ENCODE measurements at places on chromosomes 3 and 15.

GRCh38 chr15:46589088-46589487, 954.3 kb downstream of the SQOR start:
- DNase-seq, result no peak

DNA sequence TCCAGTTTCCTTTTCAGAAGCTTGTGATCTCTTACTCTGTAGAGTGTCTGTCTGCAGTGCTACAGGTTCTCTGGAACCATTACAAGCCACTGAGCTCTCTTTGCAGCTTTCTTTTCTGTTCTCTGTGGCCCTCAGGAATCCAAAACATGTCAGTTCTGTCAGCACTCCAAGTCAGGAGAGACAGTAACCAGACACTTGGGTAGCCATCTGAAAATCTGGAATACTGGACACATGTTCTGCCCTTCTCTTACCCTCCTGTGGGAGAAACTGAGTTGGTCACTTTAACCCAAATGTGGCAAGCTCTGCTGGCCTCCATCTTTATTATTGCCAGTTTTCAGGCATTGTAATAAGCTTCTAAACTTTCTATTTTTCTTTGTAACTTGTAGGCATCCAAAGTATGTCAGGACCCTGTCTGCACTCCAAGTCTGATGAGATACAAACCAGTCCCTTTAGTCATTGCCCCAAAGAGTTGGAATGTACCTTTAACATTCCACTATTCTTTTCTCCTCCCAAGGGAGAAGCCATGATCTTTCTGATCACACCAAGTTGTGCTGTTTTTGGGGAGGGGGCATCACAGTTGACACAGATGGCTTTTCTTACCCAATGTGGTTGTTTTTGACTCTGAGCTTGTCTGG, 183.7 kb downstream of the DPH6 start:
- peak; percentile 77 for DNase-seq

- no peak for DNase-seq
These were observed 44.8 kb upstream of the EIF5A2 start for GRCh38 chr3:170953229-170953628.

DNA sequence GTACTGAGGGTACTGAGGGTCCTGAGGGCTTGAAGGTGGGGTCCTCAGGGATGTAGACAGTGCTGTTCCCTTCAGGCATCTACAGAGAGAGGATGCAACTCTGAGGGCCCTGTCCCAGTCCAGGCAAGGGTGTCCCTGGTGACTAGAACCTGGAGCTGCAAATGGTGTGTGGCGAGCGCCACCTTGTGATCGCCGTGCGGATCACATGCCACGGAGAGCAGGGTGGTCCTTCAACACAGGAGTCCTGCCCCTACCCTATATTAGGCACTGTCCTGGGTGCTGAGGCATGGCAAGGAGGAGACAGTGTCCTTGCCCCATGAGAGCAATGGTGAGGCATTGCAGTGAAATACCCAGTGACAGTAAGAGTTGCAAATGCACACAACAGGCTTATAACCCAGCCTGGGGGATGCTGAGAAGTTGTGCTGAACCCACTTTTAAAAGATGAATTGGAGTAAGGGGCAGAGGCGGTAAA, 23.6 kb downstream of the RHCG start:
- peak; percentile 17 for DNase-seq

DNA sequence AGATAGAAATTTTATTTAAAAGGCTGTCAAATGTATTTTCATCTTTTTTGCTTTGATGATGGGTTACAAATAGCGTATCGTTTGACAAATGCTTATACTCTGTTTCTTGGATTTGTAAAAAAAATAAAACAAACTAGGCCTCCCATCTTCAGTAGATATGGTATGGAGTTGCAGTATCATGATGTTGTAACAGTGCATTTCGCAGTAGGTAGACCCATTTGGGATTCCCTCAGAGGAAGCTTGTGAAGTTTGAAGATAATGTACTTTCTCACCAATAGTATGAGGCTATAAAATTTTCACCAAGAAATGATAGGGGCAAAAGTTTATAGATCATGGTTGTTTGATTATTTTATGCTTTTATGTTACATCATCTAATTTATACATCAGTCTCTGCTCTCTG, 10.8 kb downstream of the MBNL1 start:
- DNase-seq, result no peak

- no peak for DNase-seq
These were observed 2.1 kb downstream of the CHST13 start for GRCh38 chr3:126525853-126526667.

- no peak for DNase-seq
These were observed 7.8 kb upstream of the NR2F2 start for GRCh38 chr15:96322536-96323318.

- no peak for DNase-seq
These were observed 33.5 kb downstream of the SRPRB start for GRCh38 chr3:133838916-133839800.

GRCh38 chr3:126356373-126357264, 589 bp downstream of the KLF15 start:
- DNase-seq, result no peak

DNA sequence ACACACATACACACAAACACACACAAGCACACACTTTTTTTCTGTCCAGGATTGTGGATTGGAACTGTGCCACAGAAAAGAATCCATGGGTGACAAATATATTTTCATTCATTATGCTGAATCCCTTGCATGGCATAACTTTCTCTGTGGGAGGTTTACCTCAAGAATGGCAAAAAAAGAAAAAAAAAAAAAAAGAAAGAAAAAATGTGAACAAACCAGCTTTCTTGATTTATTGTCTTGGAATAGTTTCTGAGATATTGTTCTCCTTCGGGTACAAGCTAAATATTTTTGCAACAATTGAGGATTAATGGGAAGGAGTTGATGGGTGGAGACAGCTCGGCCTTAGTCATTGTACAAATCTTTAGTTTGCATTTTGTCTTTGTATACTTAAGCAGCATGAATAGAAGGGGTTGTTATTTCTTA, 153.1 kb downstream of the GMNC start:
- DNase-seq, result no peak

DNA sequence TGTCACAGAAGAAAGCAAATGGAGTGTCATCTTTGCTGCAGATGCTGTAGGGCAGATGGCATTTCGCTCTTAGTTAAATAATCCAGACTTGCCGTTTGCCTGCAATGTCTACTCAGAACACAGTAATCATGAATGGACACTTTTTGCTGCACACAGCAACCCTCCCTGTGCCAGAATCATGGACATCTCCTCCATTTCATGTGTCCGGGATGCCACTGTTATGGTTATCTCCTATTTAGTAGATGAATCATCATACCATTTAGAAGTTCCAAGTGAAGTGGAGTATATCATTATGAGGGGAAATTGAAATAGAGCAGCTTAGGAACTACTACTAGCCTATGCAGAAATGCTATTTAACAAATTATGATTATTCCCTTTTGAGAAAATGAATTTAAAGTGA, 118.5 kb downstream of the DUT start:
- no peak for DNase-seq

- no peak for DNase-seq
These were observed 55.8 kb downstream of the GASK1A start for GRCh38 chr3:43034911-43035310.

DNA sequence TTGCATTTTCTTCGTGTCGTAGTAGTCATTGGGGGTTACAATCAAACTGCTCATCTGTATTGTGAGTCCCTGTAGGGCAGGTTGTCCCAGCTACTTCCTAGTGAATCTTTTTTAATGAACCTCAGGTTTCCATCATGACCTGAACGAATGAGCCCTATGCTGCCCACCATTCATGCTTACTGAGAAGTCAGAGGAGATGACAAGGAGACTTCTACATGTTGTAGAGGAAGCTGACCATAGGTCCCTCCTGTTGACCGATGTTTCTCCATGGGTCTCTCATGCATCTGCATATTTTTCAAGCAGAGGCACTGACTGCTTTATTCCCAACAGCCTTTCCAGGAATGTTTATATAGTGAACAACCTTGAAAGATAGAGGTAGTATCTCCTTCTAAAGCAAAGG, 5.0 kb upstream of the NME9 start:
- no peak for DNase-seq

GRCh38 chr3:161950318-161950868, 453.8 kb downstream of the OTOL1 start:
- no peak for DNase-seq

GRCh38 chr3:193783166-193783896, 190.3 kb downstream of the OPA1 start:
- no peak for DNase-seq
